Right ventricle myocardium inferior (tissue), 1 donor: ENCODE measurements at places on chromosomes 13 and 19.

DNA sequence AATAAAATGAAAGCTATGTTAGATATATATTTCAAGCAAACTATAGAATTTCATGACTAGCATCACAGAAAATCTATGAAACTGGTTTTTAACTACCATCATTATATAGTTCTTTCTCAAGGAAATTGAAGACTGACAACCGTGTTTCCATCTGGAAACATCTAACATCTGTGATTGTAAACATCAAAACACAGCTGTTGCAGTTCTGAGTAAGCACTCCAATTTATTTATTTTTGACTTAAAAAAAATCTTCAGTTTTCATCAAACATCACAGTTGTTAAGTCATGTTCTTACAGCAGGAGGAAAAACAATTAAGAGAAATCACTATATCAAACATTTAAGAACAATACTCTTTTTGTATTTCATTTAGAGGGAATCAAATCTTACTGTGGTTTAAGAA is 1653.0 kb upstream of the MIR17HG start:
- no peak for DNase-seq

GRCh38 chr13:43934273-43934672 is 54.6 kb downstream of the LACC1 start:
- no peak for DNase-seq

GRCh38 chr13:83880275-83881139 is 1.8 kb downstream of the SLITRK1 start:
- no peak for DNase-seq

GRCh38 chr19:41646589-41647204 is 19.8 kb upstream of the CEACAM4 start:
- peak; percentile 76 for DNase-seq

GRCh38 chr19:41351339-41352245 is 2.1 kb downstream of the TGFB1 start:
- peak; percentile 91 for DNase-seq

DNA sequence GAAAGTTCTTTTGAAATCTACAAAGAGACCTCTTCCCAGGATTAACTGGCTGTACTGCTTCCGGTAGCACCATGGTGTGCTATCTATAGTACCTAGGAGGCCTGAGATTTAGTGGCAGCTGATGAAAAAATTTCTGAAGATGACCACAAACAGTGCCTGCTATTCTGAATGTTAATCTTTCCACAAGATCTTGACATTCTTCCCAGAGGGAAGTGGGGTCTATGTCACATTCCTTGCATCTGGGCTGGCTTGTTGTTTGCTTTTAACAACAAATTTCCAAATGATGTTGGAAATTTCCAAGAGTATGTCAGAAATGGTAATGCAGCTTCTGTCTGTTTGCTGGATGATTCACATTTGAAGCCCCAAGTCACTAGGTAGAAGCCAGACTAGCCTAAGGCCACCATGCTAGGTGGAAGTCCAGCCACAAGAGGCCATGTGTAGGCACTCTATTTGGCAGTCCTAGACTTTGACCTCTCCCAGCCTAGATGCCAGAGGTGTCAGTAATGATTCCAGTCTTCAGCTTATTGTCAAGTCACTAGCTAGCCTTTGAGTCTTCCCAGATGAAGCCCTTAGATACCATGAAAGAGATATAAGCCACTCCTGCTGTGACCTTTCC is 22.1 kb downstream of the SPART start:
- DNase-seq = no peak

DNA sequence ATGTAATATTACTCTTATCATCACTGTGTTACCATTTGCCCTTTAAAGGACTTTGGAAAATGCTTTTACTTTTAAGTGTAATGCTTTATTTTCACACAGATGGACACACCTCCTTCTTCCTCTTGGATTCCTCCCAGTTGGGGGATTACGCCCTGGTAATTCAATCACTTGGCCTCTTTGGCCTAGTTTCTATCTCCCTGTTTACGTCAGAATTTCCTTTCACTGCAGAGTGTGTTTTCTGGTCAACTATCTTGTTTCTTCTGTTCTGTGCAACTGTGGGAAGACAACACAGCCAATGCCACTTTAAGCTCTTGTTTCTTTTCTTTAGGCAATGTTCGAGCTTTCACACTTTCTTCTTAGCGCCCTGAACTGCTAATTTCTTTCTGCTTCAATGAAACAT is 257.3 kb upstream of the MAB21L1 start:
- DNase-seq = no peak

DNA sequence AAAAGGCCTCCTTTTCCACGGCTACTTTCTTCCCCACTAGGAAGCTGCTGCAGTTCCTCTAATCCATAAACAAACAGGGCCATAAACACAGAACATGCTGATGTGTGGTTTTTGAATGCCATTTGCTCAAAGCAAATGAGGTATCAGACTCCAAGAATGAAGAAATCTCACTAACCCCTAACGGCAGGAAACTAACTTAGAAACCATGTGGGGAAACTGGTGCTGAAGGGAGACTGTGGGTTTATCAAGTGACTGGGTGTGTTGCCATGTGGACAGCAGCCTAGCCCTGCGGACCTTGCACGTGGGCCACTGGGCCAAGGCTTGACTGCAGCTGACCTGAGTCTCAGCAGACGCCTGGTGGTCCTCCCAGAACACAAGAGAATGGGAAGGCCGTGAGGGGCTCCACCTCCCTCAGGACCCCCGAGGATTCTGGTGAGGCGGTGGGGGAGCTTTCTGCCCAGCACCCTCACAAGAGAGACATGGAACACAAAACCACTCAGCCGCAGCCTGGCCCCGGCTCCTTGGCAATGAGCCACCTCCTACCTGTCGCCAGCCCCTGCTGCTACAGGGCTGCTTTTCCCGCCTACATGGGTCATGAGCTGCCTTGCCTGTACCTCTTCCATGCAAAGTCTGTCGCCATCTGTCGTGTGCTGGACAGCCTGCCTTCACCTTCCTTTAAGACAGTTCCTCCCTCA is 10.6 kb downstream of the SLC15A1 start:
- no peak for DNase-seq

GRCh38 chr19:50776131-50776530 is 5.9 kb downstream of the GPR32 start:
- DNase-seq = no peak

GRCh38 chr19:48445256-48445605 is 552 bp upstream of the GRWD1 start:
- DNase-seq = no peak

DNA sequence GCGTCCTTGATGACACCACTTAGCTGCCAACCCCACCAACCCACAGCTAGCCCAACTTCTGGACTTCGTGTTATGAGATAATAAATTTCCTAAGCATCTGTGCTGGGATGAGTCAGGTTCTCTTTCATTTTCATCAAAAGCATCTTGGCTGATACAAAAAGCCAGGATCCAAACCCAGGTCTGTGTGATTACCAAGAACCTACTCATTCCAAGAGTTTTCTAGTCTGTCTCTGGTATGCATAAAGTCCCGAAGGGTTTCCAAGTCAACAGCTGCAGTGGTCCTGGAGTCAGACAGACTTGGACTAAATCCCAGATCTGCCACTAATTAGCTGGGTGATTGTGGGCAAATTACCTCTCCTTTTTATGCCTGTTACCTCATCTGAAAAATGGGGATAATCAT is 55.5 kb upstream of the SERP2 start:
- DNase-seq = no peak

DNA sequence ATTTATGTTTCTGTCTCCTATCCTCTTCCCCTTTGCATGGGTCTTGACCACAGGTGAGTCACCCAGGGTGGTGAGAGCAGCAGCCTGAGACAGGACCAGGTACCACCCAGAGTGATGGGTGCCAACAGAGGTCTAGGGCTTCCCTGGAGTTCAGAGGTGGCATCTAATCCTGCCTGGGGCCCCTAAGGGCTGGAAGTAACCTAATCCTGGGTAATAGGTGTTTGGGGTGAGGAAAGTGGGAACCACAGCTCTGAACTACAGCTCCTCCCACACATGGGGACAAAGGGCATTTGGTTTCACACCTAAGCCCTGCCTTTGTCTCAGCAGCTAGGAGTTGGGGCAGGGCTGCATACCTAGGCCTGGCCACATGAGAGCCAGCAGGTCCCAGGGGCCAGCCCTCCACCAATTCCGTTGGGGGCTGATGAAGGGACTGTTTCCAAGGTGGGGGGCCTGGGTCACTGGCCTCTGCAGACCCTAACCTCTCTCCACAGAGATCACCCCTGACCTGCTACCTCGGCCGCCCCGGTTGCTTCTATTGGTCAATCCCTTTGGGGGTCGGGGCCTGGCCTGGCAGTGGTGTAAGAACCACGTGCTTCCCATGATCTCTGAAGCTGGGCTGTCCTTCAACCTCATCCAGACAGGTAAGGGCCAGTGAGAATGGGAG is 8.0 kb downstream of the SPHK2 start:
- peak; percentile 55 for DNase-seq
